ENCODE measurements at places on chromosomes 5 and 9.

- DNase-seq: no peak
Observed at GRCh38 chr9:86116425-86116824, 17.1 kb upstream of the GOLM1 start.

- no peak for DNase-seq
Observed at GRCh38 chr5:159133041-159133741, 33.5 kb upstream of the EBF1 start.

DNA sequence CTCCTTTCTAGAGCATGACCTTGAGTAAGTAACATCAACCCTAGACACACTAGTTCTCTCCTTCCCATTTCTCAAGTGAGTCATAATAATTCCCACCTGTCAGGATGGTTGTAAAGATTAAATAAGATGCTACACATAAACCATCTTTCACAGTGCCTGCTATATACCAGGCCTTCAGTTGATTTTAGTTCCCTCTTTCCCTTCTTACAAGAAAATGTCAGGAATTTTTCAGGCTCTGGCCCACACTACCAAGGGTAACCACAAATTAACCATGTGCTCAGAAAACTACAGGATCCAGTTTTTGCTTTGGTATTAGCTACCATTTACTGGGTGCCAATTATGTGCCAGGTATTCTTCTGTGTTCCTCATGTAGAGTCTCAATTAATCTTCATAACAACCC, 42.7 kb upstream of the RARS1 start:
- DNase-seq: no peak

DNA sequence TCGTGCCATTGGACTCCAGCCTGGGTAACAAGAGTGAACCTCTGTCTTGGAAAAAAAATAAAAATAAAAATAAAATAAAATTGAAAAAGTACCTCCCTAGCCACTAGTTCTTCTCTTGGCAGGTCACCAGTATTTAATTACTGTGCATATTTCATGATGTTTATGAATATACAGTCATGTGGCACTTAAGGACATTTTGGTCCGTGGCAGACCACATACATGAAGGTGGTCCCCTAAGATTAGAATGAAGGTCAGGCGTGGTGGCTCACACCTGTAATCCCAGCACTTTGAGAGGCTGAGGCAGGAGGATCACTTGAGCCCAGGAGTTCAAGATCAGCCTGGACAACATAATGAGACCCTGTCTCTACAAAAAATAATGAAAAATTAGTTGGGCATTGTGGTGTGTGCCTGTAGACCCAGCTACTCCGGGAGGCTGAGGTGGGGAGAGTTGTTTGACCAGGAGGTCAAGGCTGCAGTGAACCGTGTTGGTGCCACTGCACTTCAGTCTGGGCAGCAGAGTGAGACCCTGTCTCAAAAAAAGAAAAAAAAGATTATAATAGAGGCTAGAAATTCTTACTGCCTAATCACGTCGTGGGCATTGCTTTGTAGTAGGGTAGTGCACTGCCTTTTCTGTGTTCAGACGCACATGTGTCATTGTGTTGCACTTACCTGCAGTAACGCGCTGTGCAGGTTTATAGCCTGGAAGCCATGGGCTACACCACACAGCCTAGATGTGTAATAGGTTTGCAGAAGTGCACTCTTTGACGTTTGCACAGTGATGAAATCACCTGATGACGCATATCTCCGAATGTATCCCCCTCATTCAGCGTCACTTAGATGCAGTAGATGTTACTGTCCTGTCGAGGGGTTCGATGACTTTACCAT, 12.8 kb downstream of the EHMT1 start:
- DNase-seq: no peak

GRCh38 chr5:172901012-172901780, 58.0 kb upstream of the RPL26L1 start:
- DNase-seq: no peak

DNA sequence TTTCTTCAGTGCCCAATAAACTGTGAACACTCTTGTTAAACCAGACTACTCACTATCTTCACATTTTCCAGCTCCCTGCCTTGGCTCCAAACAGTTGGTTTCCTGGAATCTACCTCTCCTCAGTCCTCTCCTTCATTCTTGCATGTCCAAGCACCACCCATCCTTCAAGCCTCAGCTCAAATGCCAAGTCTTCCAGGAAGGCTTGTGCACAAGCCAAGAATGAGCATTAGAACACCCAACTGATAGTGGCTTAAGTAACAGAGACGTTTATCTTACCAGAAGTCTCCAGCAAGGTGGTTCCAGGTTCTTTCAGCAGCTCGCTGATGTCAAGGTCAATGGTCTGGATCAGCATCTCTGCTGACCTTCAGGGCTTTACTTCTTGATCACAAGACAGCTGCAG, 60.1 kb downstream of the PTPDC1 start:
- DNase-seq: no peak

DNA sequence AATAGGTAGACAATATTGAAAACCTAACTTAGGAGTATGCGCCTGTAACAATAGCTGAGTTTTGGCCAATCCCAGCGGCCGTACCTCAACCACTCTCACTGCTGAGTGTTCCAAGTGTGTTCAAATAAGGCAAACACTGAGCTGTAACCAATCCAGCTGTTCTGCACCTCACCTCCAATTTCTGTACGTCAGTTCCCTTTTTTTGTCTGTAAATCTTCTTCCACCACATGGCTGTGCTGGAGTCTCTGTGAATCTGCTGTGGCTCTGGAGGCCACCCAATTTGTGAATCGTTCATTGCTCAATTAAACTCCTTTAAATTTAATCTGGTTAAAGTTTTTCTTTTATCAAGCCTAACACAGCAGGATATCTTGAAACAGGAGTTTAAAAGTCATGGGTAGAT, 116.3 kb downstream of the SLC28A3 start:
- no peak for DNase-seq

- DNase-seq: no peak
Observed at GRCh38 chr9:91089405-91090129, 272.2 kb downstream of the AUH start.
